Osteoblast (primary cell): ENCODE measurements at places on chromosomes 2 and 18. TPM values are rescaled to one million over a fixed set of nuclear protein-coding genes. Genes with fewer than 3 reads are reported as not detected.

GRCh38 chr2:163253621-163254285 is 415.2 kb upstream of the KCNH7 start:
- no peak for DNase-seq

- no peak for DNase-seq
These were observed 52.8 kb downstream of the MYO7B start for GRCh38 chr2:127588241-127588640.

DNA sequence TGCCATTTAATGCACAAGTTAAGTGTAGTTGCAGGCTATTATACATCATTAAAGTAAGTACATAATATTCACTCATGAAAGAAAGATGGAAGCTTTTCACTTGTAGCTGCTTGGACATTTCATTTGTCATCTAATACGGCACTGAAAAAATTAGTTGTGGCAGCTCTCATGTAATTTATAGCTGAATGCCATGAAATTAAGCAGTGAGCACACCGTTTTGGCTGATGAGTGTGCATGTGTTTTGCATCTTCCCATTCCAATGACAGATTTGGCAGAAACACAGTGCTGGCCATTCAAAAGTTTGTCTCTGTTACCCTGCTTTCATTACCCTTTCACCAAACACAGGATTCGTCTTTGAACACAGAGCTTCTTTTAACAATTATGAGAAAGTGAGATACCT is 174.0 kb downstream of the PTGR3 start:
- DNase-seq: no peak

DNA sequence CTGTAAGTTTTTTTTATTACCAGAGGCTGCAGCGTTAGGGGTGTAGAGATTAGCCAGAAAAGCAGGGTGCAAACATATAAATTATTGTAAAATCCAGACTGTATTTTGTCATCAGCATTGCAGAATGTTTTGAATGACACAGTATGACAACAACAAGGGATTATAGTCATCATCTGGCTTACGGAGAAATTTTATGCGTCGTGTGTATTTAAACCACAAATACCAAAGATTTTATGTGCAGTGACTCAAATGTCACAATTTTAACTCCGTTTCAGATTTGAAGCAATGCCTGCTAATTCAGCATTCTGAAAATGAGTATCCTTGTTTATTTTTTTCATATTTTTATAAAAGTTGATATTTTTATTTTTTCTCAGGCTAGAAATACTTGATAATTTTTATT is 19.4 kb upstream of the TMX3 start:
- DNase-seq: peak; percentile 63

DNA sequence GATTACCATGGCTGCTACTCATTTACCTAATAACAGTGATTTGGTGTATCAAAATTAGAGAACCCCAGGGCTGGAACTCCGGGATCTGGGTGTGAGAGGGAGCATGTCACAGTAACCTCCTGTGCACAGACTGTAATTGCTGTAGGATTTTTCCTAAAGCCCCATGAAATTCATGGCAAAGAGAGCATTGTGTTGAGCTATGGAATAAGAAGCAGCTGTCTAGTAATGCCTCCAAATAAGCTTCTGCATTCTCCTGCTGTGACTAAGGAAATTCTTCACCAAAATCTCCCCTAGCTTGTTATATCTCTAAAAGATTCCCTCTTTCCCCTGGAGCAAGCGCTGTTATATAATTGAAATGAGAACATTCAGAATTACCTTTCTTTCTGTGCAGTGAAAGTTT is 158.1 kb upstream of the SPATS2L start:
- no peak for DNase-seq

The CERKL gene
- under 0.01 TPM in 1 of 2 replicates, not detected in the other for total RNA-seq

DNA sequence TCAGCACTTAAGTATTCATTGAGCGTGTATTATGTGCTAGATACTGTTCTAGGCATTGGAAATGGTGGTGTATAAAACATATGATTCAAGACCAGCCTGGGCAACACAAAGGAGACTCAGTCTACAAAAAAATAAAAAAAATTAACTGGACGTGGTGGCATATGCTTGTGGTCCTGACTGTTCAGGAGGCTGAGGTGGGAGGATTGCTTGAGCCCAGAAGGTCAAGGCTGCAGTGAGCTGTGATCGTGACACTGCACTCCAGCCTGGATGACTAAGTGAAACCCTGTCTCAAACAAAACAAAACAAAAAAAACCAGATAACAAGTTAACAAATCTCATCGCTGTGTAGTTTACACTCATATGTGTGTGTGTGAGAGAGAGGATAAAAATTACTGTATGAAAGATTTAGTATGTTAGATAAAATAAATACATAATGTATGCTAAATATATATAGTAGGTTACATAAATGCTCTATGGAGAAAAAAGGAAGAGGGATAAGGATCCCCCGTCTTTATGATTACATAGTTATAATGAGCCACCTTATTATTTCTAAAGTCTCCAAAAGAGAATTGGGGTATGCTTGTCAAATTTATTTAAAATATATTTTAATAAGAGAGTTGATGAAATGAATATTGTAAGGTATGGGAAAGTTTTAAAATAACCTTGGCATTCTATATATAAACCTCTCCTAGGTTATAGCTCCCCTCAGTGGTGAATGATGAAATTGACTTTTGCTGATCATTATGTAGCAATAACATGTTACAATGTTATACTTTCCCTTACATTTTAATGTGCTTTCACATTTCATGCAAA is 69.2 kb downstream of the EHBP1 start:
- DNase-seq: no peak

The SULT1C2 gene
- total RNA-seq: 0.36 and 1.2 TPM in 2 replicates

DNA sequence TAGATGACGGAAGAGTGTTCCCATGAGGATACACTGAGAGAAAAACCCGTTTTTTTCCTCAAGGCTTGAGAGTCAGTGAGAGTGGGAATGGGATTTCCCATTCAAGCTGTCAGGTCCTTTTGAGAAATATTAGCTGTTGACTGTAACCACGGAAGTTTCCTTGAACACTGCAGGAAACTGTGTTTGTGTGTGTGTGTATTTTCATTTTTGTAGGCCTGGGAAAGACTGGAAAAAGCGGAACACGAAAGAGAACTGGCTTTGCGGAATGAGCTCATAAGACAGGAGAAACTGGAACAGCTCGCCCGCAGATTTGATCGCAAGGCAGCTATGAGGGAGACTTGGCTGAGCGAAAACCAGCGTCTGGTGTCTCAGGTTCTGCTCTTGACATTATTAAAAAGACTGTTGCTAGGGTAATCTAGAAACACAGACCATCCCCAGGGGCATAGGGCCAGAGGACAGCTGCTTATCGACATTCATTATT is 98.8 kb upstream of the EML6 start:
- no peak for DNase-seq

The TFCP2L1 gene
- total RNA-seq: under 0.01 TPM in 1 of 2 replicates, not detected in the other

The GPR35 gene
- 1.1 and 1.5 TPM in 2 replicates for total RNA-seq

GRCh38 chr2:8021921-8022320 is 659.9 kb upstream of the ID2 start:
- no peak for DNase-seq

- peak; percentile 92 for DNase-seq
These were observed 6.2 kb upstream of the GDF7 start for GRCh38 chr2:20660506-20661420.

DNA sequence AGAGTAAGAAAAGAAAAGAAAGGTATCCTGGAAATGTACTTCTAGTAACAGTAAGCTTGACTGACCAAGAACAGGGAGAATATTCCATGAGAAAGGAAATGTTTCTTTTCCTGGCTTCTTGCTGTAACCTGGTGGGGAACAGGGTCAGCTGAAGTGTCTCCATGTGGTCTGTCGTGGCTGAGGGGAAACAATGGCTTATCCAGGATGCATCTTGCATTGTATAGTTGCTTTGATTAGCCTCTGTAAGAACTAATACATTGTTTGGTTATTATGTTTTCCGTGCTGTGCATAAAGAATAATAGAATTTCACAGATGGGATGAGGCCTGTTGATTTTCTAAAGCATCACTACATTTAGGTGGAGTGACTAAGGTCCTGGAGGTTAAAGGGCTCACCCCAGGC is 4.9 kb downstream of the CREG2 start:
- DNase-seq: no peak
